ENCODE measurements at places on chromosomes 12 and 14.

DNA sequence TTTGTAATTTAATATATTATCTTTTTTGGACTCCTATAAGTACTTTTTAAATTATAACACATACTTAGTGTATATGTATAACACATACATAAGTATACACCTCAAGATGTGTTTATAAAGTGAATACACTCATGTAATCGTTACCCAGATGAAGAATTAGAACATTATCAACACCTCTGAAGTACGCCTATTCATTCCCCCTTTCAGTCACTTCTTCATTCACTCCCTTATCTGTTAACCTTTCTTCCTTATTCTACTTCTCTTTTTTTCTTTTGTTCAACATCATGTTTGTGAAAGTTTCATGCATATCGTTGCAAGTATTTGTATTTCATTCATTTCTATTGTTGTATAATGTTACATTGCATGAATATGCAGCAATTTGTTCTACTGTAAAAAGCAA lies 98.5 kb downstream of the ARID2 start:
- no peak for DNase-seq

DNA sequence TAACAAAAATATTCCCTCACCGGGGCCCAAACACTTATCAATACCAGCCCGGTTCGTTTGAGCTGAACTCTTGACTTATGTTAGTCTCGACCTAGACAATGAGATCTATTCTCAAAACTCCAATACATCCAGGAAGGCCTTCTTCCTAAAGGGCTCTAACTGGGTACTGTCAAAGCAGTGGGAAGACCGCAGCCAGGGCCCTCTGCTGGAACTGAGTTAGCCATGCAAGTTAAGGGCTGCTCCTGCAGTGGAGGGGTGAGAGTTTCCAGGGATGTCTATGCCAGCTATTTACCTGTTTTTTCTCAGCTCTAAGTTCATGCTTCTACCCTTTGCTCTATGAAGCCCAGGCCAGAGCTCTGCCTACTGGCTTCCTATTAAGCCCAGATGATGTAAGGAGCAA lies 348.8 kb downstream of the GXYLT1 start:
- peak; percentile 16 for DNase-seq

DNA sequence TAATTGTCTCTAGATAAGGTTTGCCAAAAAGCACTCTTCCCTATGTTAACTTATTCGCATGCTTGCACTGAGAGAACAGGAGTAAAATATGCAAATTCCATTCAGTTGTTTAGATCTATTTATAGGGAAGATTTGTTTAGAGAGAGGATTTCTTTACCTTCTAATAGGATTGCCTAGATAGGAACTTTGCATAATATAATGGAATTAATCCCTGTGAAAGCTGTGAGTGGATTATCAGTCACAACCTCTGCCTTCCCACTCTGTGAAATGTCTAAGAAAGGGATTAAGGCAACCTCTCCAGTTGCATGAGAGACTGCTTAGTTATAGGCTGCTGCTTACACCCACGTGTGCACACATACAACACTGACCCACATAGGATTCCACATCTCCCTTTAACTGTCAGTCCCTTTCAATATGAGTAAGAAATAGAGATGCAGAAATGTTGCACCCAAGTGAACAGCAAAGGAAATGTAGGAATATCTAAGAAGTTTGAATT lies 83.2 kb downstream of the ALG10B start:
- no peak for DNase-seq

DNA sequence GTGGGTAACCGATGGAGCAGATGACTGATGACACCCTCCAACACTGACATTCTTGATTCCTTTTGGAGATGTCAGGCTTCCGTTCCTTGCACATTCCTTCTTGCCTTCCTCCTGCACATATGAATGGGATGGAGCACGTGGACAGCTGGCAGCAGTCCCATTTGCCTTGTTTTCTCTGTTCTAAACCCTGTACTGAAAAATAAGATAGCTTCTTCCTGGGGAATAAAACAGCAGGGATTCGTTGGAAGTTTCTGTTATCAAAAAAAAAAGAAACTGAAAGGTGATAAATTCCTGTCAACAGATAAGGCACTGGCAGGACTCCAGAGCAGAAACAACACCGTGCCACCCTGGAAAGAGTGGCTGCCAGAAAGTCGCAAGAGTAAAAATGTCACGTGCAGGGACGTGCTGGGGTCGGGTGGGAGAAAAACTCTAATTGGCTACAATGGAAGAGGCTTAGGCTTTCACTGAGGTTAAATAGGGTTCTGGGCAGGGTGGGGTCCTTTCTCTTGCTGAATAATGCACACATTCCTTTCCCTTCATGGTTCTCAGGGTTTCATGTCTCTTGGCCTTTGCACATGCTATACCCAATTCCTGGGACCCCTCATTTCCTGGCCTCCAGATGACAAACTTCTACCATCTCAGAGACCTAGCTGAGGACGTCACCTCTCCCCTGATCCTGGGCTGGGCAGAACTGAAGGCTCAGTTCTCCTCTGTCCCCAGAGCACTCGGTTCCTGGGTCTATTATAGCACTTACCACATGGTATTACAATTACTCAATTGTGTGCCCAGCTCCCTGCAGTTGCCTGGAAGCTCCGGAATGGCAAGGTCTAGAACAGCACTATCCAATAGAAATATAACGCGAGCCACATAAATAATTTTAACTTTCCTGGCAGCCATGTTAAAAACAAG lies 7.0 kb upstream of the NUAK1 start:
- DNase-seq: no peak

- DNase-seq: peak; percentile 27
Measured at GRCh38 chr14:64387232-64387781, 846 bp upstream of the MTHFD1 start.

DNA sequence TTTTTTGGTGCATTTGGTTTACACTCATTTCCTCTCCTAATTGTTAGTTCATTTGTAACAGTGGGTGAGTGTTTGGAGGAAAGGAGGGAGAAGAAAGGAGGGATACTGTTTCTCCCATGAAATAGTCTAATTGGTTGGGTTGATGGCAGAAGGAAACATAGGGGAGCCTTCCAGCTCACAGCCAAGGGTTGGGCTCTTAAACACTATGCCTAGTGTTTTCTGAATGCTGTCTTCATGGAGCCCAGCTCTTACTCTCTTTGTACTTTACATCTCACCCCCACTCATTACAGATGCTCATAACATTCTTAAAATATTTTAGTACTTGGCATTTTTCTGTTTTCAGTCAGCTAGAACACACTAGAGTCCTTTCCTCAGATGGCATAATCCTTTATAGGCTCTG lies 38.2 kb downstream of the BAZ2A start:
- DNase-seq: peak; percentile 23

GRCh38 chr14:54627219-54627539 lies 60.3 kb downstream of the SAMD4A start:
- DNase-seq: no peak

- no peak for DNase-seq
Measured at GRCh38 chr12:126762150-126762549, 1504.8 kb upstream of the TMEM132C start.

- DNase-seq: no peak
Measured at GRCh38 chr12:115791331-115791730, 486.2 kb downstream of the MED13L start.

DNA sequence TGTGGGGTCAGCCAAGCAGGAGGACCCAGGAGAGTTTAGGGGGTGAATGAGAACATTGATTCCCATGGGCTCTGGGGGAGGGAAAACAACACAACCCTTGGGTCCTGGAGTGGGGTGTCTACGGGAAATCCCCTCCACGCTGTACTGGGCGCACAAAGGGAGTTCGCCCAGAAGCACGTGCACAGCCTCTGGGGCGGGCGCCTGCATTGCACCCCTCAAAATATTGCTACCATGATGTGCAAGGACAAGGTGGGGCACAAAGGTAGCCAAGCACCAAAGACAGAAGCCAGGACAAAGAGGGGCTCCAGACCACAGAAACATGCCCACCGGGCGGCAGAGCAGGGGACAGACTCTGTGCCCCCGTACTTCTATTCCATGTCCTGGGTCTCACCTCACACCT lies 74.9 kb upstream of the EIF5 start:
- DNase-seq: no peak

GRCh38 chr14:20680843-20681347 lies 3.5 kb upstream of the RNASE4 start:
- DNase-seq: no peak

- DNase-seq: no peak
Measured at GRCh38 chr14:50763382-50764007, 67.5 kb downstream of the NIN start.

DNA sequence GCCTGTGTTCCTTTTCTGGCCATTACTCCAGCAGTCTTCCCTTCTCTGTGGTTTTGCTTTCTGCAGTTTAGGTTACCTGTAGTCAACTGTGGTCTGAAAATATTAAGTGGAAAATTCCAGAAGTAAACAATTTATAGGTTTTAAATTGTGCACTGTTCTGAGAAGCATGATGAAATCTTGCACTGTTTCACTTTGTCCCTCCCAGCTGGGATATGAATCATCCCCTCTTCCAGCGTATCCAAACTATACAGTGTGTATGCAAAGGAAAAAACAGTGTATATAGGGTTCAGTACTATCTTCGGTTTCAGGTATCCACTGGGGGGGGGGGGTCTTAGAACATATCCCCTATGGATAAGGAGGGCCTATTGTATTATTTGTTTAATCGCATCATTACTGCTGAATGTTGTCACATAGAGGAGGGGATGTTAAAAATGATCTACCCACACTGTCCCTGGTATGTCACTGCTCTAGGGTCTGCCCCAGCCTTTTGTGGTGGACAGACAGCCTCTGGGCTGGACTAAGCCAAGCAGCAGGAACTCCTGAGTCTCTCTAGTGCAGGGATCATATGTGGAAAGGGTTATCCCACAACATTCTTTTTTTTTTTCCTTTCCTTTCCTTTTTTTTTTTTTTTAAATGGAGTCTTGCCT lies 109.1 kb upstream of the MAX start:
- DNase-seq: peak; percentile 47

DNA sequence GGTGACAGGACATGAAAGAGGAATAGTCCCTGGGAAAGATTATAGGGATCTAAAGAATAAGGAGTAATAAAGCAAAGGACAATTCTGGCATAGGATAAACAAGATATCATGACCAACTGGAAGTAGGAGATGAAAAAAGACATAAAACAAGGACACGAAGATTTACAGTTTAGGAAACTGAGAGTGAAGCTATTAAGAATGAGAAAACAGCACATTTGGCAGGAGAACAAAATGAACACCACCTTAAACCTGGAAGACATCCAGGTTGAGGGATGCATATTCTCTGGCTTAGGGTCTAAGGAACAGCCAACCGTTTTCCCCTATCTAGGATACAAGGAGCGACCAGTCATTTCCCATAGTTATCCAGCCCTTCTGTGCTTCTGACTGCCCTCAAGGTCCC lies 1.9 kb downstream of the TRIP11 start:
- no peak for DNase-seq

DNA sequence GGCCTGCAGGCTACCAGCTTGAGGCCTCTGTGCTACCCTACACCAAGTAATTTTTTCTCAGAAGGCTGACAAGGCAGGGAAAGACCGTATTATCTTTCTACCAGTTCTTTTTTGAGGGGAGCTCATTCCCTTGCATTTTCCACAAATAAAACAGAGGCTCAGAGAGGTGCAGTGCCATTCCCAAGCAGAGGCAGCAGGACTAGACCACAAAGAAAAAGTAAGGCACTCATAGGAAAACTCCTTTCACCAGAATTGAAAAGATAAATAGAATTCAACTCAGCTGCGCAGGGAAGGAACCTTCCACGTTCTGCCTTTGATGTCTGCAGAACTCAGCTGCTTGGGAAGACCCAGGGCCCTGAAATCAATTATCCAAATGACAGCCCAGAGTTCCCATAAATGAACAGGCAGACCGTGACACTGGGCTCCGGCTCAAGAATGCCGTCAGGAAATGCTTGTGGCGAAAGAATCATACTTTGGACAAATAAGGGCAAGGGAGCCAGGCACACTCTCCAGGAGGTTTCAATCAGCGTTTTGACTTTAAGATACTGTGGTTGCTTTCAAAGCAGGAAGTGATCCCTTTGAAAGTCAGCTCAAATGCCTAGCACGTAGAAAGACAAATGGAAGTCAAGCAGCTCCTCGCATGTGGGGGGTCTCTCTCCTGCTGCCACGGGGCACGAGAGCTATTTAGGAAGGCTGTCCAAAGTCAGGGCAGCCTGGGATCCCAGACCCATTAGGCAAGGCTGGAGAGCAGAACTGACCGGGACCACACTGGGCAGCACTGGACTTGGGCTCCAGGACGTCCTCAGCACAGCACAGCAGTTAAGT lies 14.0 kb downstream of the KCTD10 start:
- DNase-seq: peak; percentile 98

GRCh38 chr12:93530358-93530757 lies 42.1 kb upstream of the SOCS2 start:
- no peak for DNase-seq

- no peak for DNase-seq
Measured at GRCh38 chr12:131047789-131048610, 94.3 kb downstream of the ADGRD1 start.

DNA sequence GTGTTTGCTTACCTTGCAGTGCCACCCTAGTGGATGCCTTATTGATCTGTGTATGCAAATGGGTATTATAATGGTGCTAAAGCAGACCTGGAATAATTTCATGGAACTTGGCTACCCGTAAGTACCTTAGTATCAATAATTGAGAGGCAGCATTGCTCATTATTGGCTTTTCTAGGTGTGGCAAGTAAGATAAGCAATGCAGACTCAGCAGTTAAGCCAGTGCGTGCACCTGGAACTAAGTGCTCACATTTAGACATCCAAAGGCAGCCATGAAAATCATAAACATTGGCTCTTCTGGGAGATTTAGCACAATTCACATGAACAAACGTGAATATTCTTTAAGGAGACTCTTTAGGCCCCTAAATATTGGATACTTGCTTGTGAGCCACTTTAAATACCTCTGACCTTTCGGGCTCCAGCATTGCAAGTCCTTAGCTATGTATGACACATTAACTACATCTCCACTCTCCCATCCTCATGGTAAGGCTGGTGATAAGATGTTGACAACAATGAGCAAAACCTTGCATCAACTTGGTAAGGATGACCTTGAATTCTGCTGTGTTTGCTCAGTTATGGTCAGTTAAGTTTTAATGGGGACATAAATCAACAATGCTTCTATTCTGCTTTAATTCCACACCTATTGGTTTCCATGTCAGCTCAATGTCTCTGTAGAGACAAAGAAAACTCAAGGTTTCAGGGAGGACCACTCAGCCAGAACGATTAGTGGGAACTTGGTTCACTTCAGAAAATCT lies 112.0 kb downstream of the SLC5A8 start:
- DNase-seq: no peak

DNA sequence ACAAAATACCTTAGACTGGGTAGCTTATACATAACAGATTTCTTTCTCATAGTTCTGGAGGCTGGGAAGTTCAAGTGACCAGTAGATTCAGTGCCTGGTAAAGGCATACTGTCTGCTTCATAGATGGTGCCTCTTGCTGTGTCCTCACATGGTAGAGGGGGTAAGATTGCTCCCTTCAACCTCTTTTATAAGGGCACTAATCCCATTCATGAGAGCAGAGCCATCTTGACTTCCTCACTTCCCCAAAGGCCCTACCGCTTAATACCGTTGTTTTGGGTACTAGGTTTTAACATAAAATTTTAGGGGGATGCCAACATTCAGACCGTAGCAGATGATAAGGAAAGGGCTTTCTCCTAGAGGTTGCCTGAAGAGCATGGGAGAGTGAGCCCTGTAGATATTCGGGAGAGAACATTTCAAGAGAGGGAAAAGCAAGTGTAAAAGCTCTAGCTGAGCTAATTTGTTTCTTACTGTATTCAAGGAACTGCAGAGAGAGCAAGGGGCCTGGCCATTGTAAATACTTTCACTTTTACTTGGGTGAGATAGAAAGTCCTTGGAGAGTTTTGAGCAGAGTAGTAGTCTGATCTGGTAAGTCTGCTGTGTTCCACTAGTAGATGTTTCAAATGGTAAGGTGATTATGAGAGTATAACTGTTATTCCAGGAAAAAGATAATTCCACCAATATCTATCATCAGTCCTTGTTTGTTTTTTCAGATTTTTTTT lies 27.3 kb downstream of the FRS2 start:
- DNase-seq: peak; percentile 82

Measured in ACHN (cell line).